Stimulated activated CD4-positive, alpha-beta T cell treated with anti-CD3 and anti-CD28 coated beads, Interleukin-1b, Interleukin-23, amount 100 ng/mL, for 4 hours (primary cell): ENCODE measurements at places on chromosomes 16 and 17.

DNA sequence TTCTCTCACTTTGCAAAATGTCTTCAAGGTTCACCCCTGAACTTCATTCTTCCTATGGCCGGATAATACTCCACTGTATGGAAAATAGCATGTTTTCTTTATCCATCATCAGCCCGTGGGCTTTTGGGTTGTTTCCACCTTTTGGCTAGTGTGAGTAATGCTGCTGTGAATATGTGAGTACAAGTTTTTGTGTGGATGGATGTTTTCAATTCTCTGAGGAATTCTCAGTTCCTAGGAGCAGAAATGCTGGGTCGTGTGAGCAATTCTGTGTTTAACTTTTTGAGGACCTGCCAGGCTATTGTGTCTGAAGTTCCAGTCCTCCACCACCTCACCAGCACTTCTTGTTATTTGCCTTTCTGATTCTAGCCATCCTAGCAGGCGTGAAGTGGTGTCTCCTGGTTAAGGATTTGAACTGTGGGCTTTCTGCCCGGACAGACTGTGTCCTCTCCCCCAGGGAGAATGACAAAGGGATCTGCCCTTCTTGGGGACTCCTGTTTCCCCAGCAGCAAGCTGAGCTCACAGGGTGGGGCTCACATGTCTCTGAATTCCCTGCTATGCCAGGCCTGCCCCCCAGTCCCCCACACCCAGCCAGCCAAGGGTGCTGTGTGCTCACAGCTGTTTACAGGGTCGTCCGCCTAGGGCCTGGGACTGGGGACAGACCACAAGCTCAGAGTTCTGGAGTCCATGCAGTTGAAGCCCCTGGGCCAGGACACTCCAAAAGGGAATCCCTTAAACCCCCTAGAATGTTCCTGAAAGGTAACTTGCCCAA lies 92.2 kb upstream of the CIBAR2 start:
- DNase-seq: no peak

DNA sequence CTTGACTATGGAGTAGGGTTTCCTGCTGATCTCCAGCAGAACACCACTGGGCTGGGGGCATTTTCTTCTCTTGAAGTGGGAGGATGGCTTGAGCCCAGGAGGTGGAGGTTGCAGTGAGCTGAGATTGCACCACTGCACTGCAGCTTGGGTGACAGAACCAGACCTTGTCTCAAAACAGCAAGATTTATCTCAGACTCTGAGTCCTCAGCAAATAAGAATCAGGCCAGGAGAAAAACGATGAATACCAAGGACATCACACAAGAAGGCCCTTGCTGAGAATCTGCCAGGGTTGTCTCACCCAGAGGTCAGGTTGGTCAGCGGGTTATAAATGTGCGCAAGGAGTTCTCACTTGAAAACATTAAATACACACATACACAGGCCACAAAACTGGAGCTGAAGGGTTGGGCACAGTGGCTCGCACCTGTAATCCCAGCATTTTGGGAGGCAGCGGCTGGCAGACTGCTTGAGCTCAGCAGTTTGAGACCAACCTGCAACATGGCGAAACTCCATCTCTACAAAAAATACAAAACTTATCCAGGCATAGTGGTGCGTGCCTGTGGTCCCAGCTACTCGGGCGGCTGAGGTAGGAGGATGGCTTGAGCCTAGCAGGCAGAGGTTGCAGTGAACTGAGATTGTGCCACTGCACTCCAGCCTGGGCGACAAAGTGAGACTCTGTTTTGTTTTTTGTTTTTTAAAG lies 7.7 kb downstream of the MXRA7 start:
- DNase-seq: no peak

- no peak for DNase-seq
Observed at GRCh38 chr17:39237586-39237985, 11.8 kb upstream of the STAC2 start.

GRCh38 chr16:86664522-86665318 lies 86.4 kb downstream of the FOXL1 start:
- peak; percentile 21 for DNase-seq

- peak; percentile 34 for DNase-seq
Observed at GRCh38 chr17:34199932-34200534, 55.1 kb upstream of the CCL2 start.

- no peak for DNase-seq
Observed at GRCh38 chr16:58551496-58551895, 36.2 kb downstream of the SETD6 start.

- DNase-seq: no peak
Observed at GRCh38 chr16:12539185-12539929, 264.3 kb downstream of the CPPED1 start.

GRCh38 chr17:15119968-15120367 lies 145.2 kb downstream of the PMP22 start:
- no peak for DNase-seq

- DNase-seq: no peak
Observed at GRCh38 chr17:28774206-28774605, 30.4 kb downstream of the TRAF4 start.

DNA sequence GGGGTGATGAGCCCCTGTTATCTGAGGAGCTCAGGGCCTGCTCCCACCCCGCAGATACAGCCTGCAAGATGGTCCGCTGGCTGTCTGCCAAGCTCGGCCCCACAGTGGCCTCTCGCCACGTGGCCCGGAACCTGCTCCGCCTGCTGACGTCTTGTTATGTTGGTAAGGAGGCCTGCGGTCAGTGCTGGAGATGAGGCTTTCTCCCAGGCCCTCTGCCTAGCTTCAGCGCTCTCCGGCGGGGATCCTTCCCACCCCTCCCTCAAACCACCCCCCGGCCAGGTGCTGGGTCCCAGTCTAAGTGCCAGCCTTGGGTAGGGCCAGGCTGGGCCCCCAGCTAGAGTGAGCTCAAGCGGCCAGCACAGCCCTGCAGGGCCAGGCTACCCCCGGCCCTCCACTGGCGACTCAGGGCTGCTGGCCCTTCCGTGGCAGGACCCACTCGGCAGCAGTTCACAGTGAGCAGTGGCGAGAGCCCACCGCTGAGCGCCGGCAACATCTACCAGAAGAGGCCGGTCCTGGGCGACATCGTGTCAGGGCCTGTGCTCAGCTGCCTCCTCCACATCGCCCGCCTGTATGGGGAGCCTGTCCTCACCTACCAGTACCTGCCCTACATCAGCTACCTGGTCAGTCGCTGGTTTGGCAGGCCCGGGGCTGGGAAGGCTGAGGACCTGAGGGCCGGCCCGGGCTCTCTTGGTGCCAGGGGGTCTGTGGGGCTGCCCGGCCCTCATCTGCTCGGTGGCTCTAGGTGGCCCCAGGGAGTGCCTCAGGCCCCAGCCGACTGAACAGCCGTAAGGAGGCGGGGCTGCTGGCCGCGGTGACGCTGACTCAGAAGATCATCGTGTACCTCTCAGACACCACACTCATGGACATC lies 6.1 kb downstream of the WDR81 start:
- no peak for DNase-seq

GRCh38 chr17:44385287-44386181 lies 3.9 kb downstream of the ITGA2B start:
- peak; percentile 88 for DNase-seq

DNA sequence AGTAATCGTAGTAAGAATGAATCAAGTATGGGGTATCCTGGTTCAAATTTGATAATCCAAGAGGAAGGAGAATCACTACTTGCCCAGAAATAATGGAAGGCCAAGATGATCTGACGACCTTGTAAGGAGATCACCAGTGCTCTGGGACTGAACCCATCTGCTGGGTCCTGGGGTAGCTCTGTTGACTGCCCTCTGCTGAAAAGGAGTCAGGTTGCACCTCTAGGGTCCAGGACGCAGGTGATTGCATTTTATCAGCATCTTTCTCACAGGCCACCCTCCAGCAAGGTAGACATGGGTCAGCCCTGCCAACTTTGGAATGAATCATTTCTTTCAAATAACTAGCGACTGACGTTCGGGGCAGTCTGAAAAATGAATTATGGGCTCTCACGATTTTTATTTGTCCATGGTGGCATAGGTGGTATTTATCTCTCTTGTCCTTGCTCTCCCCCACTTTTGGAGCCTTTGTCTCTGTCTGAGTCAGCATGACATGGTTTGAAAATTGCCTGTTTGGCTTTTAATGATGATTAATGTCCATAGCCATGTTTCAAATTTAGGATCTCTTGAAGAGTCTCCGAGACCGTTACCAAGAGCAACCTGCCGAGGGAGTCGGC lies 163.7 kb downstream of the MSI2 start:
- no peak for DNase-seq

DNA sequence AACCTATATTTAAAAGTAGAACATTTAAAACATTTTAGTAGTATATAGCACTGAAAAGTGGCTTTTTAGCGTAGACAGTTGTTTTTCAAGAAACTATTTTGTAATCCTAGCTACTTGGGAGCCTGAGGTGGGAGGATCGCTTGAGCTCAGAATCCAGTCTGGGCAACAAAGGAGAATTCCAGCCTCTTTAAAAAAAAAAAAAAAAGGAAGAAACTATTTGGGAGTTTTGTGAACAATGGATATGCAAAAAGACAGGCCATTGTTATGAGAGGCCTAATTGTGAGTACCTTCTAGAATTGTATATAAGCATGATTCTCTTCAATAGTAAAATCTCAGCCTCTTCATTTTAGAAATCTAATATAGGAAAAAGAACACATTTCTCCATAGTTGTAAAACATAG lies 17.6 kb downstream of the OMG start:
- DNase-seq: no peak

GRCh38 chr16:78749745-78750268 lies 650.4 kb downstream of the WWOX start:
- no peak for DNase-seq

DNA sequence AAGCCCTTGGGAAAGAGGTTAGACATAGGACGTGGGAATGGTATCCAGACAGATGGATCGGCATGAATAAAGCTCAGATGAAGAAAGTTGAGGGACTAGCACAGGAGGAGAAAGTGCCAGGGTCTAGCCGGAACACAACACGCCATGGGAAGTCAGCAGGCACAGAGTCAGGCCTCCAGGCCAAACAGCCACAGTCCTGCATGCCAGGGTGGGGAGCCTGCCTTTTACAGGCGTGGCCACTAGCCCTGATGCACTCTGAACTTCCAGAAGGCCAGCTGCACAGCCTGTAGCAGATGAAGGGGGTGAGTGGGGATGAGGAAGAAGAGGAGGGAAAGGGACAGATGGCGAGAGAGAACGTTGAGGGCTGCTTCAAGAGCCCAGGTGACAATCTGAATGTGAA lies 5.2 kb downstream of the B9D1 start:
- no peak for DNase-seq

DNA sequence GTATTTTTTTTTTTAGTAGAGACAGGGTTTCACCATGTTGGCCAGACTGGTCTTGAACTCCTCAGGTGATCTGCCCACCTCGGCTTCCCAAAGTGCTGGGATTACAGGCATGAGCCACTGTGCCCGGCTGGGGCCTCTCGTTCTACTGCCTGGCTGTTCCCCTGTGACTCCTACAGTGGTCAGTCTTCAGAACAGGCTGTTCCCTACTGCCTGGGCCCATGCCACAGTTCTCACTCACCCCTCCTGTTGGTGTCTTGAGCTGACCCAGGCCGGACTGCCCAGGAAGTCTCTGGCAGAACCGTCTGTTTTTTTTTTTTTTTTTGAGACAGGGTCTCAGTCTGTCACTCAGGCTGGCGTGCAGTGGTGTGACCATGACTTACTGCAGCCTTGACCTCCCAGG lies 3.3 kb downstream of the CDK3 start:
- no peak for DNase-seq

- no peak for DNase-seq
Observed at GRCh38 chr16:65384441-65384840, 262.6 kb upstream of the CDH11 start.

DNA sequence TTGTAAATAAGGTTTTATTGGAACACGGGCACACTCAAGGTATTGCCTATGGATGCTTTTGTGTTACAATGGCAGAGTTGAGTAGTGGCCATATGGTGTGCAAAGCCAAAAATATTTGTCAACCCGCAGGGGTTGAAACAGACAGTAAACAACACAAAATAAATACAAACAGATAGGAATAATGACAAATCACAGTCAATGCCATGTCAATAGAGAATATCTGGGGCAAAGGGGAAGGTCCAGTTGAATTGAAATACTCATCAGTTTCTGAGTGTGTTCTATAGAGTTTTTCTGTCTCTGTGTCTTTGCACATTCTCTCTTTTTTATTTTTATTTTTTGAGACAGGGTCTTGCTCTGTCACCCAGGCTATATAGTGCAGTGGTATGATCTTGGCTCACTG lies 37.5 kb downstream of the PITPNC1 start:
- DNase-seq: no peak

DNA sequence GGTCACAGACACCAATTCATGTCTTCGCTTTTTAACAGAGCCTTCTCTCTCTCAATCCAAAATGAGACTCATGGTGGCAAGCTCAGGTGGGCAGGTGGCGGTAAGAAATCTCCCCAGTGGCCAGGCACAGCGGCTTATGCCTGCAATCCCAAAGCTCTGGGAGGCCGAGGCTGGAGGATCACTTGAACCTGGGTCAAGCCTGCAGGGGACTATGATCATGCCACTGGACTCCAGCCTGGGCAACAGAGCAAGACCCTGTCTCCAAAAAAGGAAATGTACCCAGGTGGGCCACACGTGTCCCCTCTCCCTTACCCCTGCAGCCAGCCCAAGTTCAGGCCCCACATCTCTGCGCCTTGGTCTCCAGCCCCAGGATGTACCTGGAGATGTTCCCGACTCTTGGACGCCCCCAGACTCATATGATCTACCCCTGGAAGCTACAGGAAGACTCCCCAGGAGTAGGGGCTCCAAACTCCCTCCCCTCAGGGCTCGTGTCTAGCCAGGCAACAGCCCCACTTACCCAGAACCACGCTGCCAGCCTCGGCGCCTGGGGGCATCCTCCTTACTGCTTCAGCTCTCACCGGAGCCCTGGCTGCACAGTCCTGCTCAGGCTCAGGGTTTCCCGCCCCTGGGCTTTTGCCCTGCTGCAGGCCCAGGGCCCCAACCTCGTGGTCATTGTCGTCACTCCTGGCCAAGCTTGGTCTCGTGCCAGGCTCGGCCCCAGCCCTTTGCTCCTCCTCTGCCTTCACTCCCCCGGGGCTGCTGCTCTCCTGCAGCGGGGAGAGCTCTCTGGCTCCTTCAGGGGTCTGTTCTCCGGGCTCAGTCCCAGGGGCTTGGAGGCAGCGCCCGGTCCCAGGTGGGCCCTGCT lies 16.2 kb downstream of the MYLK3 start:
- no peak for DNase-seq

GRCh38 chr17:34243364-34244320 lies 11.4 kb upstream of the CCL2 start:
- no peak for DNase-seq
